ENCODE measurements at places on chromosomes 7 and 10. TPM values are rescaled to one million over a fixed set of nuclear protein-coding genes. Genes with fewer than 3 reads are reported as not detected.

The PKD2L1 gene
- polyA plus RNA-seq = 4.7 TPM

The PLPP4 gene
- 12.6 TPM for polyA plus RNA-seq

The ADGRA1 gene
- polyA plus RNA-seq = 0.95 TPM

The OR6B1 gene
- 0.53 TPM for polyA plus RNA-seq

The CYP26A1 gene
- polyA plus RNA-seq = 0.57 TPM

The AZGP1 gene
- polyA plus RNA-seq = 60.5 TPM

The GRID2IP gene
- polyA plus RNA-seq = 0.34 TPM

The TNS3 gene
- 28.5 TPM for polyA plus RNA-seq

The FAM241B gene
- polyA plus RNA-seq = 22.8 TPM

The CNPY1 gene
- polyA plus RNA-seq = 0.25 TPM

DNA sequence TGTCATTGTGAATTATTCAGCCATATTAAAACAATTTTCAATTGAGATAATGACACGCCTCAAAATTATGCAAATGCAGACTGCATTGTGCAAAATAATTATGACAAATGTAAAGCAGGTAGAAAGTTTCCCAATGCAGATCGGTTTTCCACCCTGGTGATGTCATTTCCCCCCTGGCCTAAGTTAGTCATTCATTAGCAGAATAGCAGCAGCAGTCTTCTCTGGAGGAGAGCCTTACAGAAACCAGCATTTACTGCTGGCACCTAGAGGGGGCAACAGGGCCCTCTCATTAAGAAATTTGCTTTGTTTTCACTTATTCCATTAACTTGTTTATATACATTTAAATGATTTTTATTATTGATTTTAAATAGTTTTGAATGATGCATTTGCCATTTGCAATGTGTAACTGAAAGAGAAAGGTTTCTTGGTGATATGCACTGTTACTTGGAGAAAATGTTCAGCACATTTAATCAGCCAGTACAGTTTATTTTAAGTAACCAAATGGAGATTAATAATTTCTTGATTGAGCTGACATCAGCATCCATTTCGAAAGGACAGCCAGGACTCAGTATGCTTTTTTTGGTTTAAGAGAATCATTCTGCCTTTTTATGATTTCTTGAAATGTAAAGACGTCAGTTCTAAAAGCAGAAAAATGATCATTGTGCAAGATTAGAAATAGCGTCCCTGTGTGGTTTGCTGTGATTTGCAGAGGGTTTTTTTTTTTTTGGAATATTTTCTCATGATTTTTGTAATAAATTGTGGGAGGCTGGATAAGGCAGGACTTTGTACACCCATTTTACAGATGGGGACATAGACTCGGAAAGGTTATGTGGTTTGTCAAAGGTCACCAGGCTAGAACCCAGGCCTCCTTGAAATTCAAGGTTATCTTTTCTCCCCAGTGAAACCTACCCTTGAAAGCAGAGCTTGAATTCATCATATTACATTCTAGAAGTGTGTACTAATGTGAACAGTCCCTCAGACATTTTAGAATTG is 3.5 kb downstream of the ARID5B start:
- H3K36me3 ChIP-seq = no peaks in the 10 kb centered on the region
- no peaks in the 10 kb centered on the region for H3K27me3 ChIP-seq
- H3K4me1 ChIP-seq = peaks cover 9% of the 10 kb centered on the region
- peak; percentile 36 for DNase-seq

GRCh38 chr7:125845686-125846085 is 916.1 kb upstream of the POT1 start:
- H3K27ac ChIP-seq = no peak overlapping the region
- H3K36me3 ChIP-seq = no peaks in the 10 kb centered on the region
- DNase-seq = no peak
- H3K4me3 ChIP-seq = no peak overlapping the region
- H3K4me1 ChIP-seq = no peaks in the 10 kb centered on the region

DNA sequence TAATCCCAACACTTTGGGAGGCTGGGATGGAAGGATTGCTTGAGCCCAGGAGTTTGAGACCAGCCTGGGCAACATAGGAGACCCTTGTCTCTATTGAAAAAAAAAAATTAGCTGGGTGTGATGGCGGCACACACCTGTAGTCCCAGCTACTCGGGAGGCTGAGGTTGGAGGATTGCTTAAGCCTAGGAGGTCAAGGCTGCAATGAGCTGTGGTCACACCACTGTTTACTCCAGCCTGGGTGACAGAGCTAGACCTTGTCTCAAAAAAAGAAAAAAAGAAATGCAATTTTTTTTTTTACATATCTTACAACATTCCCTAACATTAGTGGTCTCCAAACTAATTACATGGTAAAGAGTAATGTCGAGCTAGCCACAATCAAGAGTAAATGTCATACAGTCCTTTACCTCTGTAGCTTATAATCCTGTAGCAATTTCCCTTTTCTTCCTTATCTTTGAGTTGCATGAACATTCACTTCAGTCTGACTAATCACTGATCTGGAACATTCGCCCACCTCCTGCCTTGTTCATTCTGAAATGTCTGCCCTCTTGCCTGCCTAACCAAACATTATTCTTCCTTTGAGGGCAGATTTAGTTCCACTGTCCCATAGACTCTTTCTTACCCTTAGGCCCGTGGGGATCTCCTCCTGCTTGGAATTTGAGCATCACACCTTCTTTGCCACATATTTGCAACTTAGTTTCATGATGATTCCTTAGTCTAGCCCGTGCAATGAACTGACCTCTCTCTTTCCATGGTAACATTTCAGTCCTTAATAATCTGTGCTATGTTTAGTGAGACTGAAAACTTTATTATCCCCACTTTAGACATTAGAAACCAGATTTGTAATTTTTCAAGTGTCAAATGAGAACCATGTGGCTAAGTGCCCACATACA is 4.8 kb upstream of the VCL start:
- H3K36me3 ChIP-seq = no peaks in the 10 kb centered on the region
- H3K4me1 ChIP-seq = peaks cover 6% of the 10 kb centered on the region
- peak overlapping the region; percentile 28 for H3K27ac ChIP-seq
- no peaks in the 10 kb centered on the region for H3K27me3 ChIP-seq
- peak; percentile 45 for DNase-seq
- H3K4me3 ChIP-seq = no peak overlapping the region

DNA sequence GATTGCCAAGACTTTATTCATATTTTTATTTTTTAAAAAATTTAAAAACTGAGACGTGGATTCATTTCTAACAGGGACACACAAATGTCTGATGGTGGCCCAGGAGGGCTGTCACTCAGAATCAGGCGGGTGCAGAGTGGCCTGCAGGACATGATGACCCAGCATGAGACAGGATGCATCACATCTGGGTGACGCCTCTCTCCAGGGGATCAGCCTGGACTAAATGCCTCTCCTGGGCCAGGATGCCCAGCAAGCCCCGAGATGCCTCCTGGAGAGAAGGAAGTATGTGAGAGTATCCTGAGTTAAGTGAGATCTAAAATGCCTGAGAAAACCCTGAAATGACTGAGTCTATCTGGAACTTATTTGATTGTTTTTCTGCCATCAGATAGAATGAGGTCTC is 16.9 kb upstream of the MTURN start:
- H3K4me3 ChIP-seq = no peak overlapping the region
- H3K27ac ChIP-seq = no peak overlapping the region
- H3K4me1 ChIP-seq = no peaks in the 10 kb centered on the region
- DNase-seq = no peak
- no peaks in the 10 kb centered on the region for H3K27me3 ChIP-seq
- no peaks in the 10 kb centered on the region for H3K36me3 ChIP-seq

DNA sequence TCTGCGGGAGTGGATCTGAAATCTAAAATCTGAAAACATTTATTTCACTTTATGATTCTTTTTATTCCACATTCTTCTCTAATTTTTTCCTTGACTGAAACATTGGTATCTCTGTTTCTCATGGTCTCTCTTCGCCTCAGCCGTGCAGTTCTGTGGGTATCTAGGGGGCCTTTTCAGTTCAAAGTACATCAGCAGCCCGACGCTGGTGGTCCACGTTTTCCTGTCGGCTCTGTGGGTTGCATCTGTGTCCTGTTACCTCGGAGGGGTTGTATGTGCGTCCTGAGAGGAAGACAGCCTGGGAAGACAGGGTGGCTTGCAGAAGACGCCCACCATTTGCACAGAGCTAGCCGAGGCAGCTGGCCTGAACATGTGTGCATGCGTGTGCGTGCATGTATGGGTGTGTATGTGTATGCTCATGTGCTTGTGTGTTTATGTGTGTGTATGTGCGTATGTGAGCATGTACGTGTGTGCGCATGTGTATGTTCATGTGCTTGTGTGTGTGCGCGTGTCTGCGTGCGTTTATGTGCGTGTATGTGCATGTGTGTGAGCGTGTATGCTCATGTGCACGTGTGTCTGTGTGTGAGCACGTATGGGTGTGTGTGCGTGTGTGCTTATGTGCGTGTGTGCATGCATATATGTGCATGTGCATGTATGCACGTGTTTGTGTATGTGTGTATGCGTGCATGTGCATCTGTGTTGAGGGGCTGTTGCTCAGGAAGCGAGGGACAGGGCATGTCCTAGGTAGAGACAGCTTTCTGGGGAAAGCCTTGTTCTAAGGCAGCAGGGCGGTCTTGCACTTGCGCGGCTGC is 211.8 kb downstream of the ADARB2 start:
- no peak overlapping the region for H3K27ac ChIP-seq
- no peak overlapping the region for H3K4me3 ChIP-seq
- H3K4me1 ChIP-seq = no peaks in the 10 kb centered on the region
- DNase-seq = no peak
- no peaks in the 10 kb centered on the region for H3K36me3 ChIP-seq
- H3K27me3 ChIP-seq = no peaks in the 10 kb centered on the region

- H3K4me1 ChIP-seq = no peaks in the 10 kb centered on the region
- no peaks in the 10 kb centered on the region for H3K36me3 ChIP-seq
- no peak overlapping the region for H3K27ac ChIP-seq
- H3K4me3 ChIP-seq = no peak overlapping the region
Observed at GRCh38 chr7:36527549-36527913, 137.9 kb downstream of the ANLN start.

DNA sequence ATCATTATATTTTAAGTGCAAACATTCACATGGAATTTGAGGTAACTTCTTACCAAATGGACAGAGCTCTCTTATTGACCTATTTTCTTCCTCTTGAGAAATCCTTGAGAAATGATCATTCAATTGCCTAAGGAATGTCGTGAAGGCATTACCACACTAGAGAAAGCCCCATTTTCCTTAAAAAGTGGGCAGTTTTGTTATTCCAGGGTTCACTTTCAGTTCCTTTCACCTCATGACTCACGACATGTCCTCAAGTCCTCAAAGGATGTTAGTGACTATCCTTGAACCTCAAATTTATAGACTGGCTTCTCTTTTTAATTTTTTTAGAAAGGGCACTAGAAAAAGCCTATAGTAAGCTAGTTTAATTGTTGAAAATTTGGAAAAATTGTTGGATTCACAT is 40.4 kb upstream of the SMIM30 start:
- no peak for DNase-seq
- no peaks in the 10 kb centered on the region for H3K27me3 ChIP-seq
- no peak overlapping the region for H3K4me3 ChIP-seq
- H3K4me1 ChIP-seq = no peaks in the 10 kb centered on the region

GRCh38 chr10:88800152-88801125 is 2.1 kb upstream of the LIPM start:
- H3K27ac ChIP-seq = no peak overlapping the region
- DNase-seq = no peak
- H3K4me1 ChIP-seq = no peaks in the 10 kb centered on the region
- H3K4me3 ChIP-seq = no peak overlapping the region
- no peaks in the 10 kb centered on the region for H3K36me3 ChIP-seq

Data from testis (tissue), 5 donors.